ENCODE measurements at places on chromosomes 1 and 21.

- DNase-seq, result no peak
These were observed 138.1 kb upstream of the KIF26B start for GRCh38 chr1:245016700-245017099.

GRCh38 chr1:217333939-217334338 is 297.0 kb downstream of the GPATCH2 start:
- no peak for DNase-seq

- DNase-seq, result no peak
These were observed 26.1 kb upstream of the CLSTN1 start for GRCh38 chr1:9849691-9850441.

GRCh38 chr1:159916242-159917051 is 8.9 kb downstream of the TAGLN2 start:
- DNase-seq, result peak; percentile 96

GRCh38 chr1:179146476-179146875 is 64.6 kb downstream of the TOR3A start:
- DNase-seq, result no peak

DNA sequence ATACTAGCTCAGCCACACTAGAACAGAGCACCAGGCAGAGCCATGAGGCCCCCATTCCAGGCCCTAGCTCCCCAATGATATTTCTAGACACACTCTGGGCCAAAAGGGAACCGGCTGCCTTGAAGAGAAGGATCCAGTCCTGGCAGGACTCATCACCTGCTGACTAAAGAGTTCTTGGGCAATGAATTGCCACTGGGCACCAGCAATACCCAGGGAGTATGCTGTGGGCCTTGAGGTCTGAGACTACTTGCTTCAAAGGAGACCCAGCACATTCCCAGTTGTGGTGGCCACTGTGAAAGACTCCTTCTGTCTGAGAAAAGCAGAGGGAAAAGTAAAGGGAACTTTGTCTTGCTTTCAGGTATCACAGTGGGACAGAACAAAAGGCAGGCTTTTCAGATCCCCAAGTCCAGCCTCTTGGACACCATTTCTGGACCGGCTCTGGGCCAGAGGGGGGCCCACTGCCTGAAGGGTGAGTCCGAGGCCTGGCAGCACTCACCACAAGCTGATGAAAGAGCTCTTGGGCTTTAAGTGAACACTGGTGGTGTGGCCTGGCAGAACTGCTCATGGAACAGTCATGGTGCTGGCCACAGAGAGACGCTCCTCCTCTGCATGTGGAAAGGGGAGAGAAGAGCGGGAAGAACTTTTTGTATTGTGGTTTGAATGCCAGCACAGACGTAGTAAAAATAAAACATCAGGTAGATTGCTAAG is 72.5 kb downstream of the CDC42BPA start:
- DNase-seq, result no peak

DNA sequence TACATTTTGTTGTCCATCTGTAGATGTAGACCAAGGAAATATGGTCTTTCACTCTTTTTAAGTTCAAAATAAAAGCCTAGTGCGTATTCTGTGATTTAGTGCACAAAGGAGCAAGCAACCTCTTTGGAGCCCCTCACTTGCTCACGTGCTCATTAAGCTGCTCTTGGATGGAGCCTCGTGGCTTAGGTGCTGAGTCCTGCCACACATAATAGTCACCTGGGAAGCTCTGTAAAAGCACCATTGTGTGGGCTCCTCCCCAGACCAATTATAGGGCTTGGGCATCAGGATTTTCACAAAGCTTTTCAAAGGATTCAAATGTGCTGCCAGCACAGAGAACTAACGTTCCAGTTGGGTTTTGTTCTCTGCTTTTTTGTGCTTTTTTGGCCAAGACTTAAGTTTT is 85.0 kb downstream of the PCP4 start:
- no peak for DNase-seq

GRCh38 chr1:187714470-187714869 is 885.7 kb downstream of the PLA2G4A start:
- DNase-seq, result no peak

DNA sequence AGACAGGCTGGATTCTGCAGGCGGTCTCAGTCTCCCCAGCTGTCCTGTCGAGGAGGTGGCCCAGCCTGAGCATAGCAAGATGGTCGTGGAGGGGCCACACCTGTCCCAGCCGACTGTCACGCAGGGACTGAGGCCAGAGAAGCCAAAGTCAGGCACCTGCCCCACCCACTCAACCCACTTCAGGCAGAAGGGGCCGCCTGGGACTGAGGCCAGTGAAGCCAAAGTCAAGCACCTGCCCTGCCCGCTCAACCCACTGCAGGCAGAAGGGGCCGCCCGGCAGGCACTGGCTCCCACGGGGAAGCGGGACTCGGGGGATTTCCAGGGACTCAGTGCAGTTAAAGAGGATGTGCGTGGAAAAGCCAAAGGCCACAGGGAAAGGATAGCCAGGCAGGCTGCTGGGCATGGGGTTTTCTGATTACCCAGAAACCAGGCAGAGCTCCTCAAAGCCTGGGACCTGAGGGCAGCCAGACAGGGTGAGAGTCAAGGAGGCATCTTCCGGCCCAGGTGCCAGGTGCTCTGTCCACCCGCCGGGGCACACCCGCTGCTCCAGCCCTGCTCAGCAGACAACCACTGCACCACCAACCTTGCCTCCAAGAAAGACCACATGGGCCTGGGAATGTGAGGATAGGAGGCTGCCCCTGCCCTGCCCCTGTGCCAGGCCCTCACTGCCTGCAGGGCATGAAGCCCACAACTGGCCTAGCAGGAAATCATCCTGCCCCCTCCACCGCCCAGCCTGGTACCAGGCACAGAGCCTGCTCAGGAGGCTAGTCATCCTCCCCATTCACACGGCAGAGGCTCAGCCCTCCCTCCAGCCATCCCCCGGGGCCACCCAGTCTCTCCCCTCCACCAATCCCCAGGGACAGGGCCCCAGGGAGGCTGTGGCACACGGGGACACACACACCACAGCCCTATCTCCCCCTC is 41.0 kb downstream of the MEGF6 start:
- no peak for DNase-seq

GRCh38 chr1:226425004-226425378 is 17.1 kb upstream of the PARP1 start:
- no peak for DNase-seq

DNA sequence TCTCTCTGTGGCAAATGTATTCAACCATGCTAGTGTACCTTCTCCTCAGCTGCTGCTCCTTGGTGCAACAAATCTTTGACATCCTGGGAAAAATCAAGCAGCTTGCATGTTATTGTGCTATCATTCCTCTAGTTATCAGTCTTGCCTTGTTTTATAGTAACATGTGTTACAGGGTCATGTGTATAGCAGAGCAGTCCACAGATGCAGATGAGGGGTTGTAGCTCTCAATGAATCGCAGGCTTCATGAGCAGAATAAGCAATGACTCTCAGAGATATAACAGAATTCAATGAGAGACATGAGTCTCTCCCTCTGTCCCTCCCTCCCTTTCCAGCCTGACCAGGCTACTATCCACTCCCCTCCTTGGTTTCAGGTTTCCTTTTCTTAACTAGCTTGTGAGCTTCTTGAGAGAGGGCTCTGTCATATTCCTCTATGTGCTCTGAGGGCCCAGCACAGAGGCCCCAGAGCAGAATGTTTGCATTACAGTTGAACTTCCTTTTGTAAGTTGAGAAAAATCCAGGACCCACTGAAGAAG is 15.1 kb upstream of the JUN start:
- no peak for DNase-seq

DNA sequence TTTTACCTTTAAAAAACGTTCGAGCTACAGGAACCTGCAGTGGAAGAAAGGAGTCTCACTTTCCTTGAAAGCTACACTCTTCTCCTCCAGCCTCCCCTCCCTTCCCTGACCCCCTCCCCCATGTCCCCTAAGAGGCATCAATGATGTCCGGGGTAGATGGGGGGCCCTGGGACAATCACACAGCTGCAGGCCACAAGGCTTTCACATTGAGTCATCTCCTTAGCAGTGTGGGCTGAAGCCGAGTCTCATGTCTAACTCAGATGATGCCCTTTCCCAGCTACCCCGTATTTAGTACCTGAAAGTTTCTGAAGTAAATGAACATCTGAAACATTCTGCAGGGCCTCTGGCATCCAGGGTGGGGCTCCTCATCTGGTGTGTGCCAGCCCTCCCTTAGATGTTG is 6.3 kb upstream of the GPR25 start:
- no peak for DNase-seq

DNA sequence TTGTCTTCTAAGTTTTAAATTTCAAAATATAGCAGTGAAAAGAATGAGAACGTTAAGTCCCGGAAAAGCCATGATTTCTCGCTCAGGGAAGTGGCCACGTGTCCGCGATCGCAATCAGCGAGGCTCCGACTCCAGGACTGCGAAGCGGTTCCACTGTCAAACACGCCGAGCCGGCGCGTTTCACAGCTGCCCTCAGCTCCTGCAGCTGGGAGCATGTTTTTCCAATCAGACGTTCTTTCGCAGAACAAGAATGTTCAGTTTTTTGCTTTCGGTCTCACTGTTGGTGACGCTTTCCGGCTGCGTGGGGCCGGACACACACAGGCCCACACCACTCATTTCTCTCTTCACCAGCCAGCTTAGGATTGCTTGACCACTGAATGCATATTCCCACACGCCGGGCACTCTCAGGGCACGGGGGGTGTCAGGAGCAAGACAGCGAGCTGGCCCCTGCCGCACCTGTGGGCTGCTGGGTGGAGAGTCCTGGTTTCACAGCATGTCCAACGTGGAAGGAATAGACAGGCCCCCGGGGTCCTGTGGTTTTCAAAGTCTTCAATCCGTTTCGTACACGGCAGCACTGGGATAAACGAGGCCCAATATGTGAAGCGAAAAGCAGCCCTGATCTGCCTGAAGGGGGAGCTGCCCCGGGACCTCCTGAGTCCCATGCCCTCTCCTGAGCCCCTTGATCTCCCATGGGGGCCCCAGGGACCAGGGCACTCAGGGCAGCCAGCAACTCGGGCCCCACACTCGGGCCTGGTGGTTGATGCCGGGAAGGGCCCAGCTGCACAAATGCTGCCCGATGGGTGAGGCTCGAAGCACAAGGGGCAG is 47.3 kb upstream of the COL18A1 start:
- DNase-seq, result no peak

- DNase-seq, result no peak
These were observed 123.4 kb upstream of the FOXD3 start for GRCh38 chr1:63198871-63199394.

- DNase-seq, result no peak
These were observed 9.7 kb upstream of the PPIE start for GRCh38 chr1:39729030-39729429.
